Stimulated activated naive CD8-positive, alpha-beta T cell treated with anti-CD3 and anti-CD28 coated beads, Interleukin-15, Interleukin-2, amounts not matched to agents 100 U/mL and 50 U/mL, for 24 hours (primary cell): ENCODE measurements at places on chromosomes 16 and 17.

DNA sequence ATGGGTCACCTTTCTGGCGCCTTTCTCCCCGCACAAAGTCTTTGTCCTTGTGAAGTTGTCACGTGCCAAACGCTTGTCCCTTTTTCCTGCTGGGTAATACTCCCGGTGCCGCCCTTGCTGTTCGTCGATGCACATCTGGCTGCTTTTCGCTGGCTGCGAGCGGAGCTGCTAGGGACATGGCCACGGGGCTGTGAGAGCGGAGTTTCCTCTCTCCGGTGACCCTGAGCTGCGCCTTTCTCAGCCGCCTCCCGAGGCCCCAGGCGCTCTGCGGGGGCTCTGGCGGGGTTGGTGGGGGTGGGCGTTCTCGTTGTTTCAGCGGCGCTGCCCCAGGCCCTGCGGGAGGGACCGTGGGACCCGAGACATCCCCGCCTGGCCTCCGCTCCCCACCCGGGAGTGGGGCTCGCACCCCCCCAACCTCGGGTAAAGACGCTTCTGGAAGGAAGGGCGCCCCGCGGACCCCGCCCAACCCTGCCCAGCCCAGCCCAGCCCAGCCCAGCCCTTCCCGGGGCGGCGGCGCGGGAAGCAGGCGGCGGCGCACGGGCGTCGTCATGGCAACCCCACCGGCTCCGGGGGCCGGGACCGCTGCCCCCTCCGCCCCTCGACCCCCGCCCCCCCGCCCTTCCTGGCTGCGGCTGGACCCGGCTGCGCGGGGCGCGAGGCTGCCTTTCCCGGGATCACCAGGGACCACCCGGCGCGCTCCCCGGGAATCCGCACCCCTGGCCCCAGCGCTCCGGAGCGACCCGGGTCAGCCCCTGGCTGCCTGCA is 12.3 kb downstream of the CHMP6 start:
- peak; percentile 8 for DNase-seq

DNA sequence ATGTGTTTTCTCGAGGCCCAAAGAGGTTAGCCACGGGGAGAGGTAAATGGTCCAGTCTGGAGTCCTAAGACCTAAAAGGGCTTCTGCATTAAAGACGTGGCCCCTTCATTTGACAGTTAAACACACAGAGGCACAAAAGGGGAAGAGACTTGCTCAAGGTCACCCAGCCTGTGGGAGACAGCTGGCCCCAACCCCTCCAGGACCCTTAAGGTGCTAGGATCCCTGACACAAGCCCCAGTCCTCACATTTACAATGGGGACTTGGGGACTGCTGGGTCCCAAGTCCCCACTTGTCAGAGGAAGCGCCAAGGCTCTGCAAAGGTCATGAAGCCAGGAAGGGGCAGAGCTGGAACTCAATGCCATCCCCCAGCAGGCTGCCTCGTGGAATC is 1.7 kb downstream of the ABAT start:
- DNase-seq: no peak

DNA sequence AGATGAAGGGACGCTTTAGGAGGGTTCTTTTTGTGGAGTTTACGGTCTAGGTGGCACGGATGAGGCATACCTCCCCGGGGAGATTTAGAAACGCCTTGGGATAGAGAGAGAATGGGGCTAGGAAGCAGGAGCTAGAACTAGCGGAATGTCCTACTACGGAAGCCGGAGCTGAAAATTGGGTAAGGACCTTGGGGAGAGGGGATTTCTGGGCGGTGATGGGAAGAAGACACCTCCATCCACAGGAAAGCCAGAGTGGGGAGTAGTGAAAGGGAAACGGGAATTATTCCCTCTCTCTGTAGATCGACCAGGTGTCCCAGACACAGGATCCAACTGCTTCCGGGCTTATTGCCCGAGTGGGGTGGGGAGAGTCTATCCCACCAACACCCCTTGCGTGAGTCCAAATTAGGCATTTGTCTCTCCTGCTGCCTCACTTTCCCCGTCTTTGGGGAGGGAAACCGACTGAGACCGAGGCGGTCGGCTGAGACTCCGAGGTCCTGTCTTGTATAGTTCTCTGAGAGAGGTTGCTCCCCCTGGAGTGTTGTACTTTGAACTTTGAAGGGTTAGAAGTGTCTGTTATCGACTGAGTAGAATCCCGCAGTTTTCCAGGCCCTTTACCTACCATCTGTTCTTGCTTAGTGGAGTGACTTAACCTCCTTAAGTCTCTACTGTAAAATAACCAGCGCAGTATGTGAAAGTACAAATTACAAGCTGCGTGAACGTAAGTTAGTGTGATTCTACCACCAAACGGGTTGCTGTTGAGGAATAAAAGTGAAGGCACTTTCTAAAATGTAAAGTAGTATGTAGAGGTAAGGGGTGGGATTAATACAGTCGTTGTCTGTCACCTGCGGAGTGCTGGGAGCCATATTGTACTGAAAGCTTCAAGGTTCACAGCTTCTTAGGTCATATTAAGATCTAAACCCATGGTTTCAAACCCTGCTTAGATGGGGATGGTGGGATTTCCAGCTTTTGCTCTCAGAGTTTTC is 1.0 kb downstream of the RSPRY1 start:
- DNase-seq: peak; percentile 28

DNA sequence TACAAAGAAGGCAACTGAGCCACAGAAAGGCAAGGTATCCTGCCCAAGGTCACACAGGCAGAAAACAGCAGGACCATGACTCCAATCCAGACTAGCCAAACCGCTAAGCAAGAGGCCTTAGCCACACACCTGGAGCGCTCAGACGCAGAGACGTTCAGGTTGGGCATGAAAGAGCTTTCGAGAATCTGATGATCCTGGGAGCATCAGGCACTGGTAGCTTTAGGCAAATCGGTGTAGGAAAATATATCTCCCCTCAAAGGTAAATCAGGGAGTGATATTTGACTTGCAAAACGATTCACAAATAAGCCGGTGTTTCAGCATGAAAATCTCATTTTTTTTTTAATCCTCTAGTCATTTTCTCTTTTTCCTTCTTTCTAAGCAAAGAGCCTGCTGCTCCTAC is 279.0 kb downstream of the MRTFB start:
- DNase-seq: no peak

GRCh38 chr16:25693631-25694030 is 1.9 kb downstream of the HS3ST4 start:
- no peak for DNase-seq

- no peak for DNase-seq
These were observed 9.6 kb upstream of the ZFHX3 start for GRCh38 chr16:73057291-73058210.

DNA sequence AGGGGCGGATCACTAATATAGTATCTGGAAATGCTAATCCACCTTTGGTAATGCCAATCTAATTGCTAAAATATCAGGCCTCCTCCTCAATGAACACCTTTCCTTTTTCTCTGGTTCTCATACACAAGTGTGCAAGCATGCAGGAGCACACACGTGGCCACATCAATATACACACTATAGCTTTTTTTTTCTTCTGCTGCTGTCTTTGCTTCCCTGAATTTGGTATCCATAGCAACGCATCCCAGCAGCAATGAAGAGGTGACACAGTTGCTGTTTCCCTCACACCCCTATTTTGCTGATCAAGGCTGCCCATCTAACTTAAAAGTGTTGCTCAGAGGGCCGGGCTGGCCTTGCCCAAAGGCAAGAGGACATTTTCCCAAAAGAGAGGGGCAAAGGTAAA is 15.4 kb downstream of the NOG start:
- no peak for DNase-seq

DNA sequence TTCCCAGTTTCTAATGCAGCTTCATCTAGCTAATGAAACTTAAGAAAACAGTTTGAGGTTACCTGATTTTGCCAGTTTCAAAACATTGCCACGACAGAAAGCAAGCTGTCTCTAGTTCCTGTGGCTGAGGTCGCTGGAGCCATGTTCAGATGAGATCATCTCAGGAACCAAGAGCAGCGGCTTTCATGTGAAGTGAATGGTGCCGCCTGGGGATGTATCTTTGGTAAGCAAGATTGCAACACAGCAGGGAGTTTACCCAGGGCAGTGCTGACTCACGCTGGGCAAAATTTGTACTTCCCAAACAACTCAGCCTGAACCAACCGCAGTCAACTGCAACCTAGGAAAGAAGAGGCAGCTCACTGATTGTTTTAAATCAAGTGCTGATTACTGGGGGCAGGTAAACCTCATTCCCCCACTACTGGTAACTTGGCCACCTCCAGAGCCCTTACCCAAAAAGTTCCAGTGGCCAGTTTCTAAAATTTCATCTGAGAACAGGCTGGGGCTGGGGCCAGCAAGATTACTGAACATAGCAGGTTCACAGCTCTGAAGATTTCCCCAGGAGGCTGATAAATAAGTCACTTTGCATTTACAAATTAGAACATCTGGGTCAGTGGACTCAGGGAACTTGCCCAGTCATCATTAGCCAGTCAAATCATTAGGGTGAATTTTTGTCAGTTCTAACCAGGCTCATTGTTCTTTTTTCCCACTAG is at the start of gene RFFL:
Gene RFFL, minus strand, starts transcription at position 194 of the 710 bp plus-strand sequence. CDS start 37,154 bp downstream, outside the sequence.
- peak; percentile 83 for DNase-seq

GRCh38 chr17:29625037-29625750 is 2.5 kb upstream of the CORO6 start:
- no peak for DNase-seq

DNA sequence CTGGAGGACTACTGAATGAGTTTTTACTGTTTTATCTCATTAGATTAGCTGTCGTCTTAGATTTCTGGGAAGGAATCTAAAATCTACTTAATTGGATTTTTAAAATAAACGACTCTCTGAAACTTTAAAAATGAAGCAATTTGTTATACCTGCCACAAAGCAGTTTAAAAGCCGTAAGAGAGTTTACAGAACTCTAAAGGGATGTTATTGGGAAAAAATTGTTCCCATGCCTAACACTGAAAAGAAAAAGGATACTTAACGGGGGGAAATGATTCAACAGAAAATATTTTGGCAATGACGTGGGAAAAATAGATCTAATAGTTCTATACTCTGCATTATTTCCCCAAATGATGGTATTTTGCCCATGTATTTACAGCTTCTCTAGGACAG is 27.0 kb downstream of the ARHGAP17 start:
- DNase-seq: no peak

DNA sequence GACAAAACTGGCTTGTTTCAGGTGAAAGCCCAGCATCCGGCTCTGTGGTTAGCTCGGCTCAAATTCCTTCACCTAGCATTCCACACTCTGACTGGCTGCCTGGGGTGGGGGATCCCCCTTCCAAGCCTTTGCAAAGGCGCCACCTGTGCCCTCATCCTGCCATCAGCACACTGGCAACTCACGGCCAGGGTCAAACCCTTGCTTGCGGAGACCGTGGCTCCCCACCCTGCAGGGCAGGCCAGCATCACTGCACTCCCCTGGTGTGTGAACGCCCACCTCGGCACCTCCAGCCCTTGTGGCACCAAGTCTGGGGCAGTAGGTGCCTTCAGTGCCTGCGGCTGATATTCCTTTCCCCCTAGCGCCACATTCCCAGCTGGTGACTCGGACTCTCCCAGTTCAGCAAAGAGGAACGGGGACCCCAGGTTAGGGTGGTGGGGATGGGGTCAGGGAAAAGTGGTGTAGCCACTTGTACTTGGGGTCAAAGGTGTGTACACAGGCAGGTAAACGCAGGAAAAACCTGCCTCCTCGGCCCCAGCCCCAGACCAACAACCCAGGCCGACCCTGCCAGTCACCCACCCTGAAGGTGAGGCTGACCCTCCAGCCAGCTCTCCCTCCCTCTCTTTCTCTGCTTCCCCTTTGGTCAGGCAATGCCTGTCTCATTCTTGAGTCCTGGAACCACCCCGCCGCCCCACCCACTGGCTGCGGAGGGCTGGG is 1.1 kb downstream of the FLII start:
- DNase-seq: peak; percentile 38

DNA sequence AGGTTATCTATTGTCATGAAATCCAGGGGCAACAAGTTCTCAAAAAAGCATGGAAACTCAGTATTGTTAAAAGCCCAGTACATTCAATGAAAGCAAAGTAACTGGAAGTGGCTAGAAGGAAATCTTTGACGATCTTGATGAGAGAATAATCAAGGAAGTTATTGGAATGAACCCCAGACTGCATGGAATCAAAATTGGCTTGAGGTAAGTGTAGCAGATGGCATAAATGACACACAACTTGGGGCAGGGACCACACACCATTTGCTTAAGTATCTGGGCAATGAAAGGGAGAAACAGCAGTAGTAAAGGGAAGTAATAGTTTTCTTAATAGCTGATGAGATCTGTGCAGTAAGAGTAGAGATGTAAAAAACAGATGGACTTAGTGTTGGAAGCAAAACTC is 238.0 kb downstream of the HS3ST3A1 start:
- DNase-seq: no peak

- DNase-seq: no peak
These were observed 37.1 kb downstream of the LCMT1 start for GRCh38 chr16:25148568-25149215.

GRCh38 chr16:51405361-51405760 is 254.3 kb upstream of the SALL1 start:
- no peak for DNase-seq

- no peak for DNase-seq
These were observed 1.4 kb downstream of the WWP2 start for GRCh38 chr16:69763599-69763942.

- DNase-seq: no peak
These were observed 41.0 kb upstream of the SREBF1 start for GRCh38 chr17:17877529-17878358.

GRCh38 chr17:46053911-46054534 is 55.0 kb downstream of the STH start:
- no peak for DNase-seq

DNA sequence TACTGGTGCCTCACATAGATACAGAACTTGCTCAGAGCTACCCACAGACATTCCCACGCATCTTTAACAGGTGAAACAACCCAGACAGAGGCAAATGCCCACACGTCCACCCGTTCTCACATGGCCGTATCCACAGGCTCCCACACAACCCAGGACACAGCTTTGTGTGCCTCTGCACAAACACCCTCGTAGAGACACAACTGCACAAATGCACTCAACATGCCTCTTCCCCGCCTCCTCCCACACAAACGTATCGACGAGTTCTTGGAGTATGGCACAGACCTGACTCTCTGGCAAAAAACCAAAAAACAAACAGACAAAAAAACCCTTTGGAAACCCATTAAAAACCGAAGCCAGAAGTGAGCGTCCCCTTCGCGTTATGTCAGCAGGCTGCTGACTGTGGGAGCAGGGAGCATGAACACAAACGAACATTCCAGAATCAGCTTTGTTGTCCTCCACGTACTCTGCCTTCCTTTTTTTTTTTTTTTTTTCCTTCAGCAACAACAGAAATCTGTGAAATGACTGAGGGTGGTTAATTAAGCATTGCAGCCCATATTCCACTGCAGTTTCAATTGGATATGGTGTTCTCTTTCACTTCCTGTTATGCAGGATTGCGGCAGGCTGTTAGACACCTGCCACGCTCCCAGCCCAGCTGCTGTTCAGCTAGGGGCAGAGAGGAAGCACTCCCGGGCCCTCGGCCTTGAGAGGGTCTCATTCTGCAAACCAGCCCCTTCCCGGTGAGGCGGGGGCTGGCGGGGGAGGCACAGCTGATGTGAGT is 313.7 kb downstream of the MAF start:
- peak; percentile 35 for DNase-seq

- no peak for DNase-seq
These were observed 43.2 kb downstream of the CLEC16A start for GRCh38 chr16:10987361-10988163.

DNA sequence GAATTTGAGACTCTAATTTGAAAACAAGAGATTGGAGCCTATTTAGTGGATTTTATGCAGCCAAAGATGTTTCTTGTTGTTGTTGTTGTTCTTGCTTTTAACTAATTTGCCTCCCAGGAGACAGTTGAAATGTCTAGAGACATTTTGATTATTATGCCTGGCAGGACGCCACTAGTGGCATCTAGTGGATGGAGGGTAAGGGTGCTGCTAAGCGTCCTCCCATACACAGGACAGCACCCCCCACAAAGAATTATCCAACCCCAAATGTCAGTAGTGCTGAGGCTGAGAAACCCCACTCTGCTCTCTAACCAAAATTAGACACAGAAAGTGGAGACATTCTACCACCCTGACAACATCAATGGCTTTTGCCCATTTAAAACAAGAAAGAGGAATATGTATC is 15.4 kb upstream of the HSBP1 start:
- DNase-seq: no peak
